ENCODE measurements at places on chromosomes 13 and 19. TPM values are rescaled to one million over a fixed set of nuclear protein-coding genes. Genes with fewer than 3 reads are reported as not detected.
A peak's percentile ranks its signal among the peaks of the same experiment; 100 is the strongest.

GRCh38 chr13:33111414-33112110, 95.3 kb downstream of the KL start:
- DNase-seq = peak; percentile 22

GRCh38 chr13:111844682-111845081, 222.3 kb upstream of the SOX1 start:
- no peak for DNase-seq

CDC42EP5 gene
- 85.5 TPM for total RNA-seq

DNA sequence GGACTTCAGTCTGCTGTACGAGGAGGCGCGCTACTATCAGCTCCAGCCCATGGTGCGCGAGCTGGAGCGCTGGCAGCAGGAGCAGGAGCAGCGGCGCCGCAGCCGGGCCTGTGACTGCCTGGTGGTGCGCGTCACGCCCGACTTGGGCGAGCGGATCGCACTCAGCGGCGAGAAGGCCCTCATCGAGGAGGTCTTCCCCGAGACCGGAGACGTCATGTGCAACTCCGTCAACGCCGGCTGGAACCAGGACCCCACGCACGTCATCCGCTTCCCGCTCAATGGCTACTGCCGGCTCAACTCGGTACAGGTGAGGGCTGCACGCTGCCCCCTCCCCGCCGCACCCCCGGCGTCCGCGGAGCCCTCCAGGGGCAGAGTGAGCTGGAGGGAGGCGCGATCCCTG, 14.6 kb downstream of the KCTD15 start:
- no peak for DNase-seq

DNA sequence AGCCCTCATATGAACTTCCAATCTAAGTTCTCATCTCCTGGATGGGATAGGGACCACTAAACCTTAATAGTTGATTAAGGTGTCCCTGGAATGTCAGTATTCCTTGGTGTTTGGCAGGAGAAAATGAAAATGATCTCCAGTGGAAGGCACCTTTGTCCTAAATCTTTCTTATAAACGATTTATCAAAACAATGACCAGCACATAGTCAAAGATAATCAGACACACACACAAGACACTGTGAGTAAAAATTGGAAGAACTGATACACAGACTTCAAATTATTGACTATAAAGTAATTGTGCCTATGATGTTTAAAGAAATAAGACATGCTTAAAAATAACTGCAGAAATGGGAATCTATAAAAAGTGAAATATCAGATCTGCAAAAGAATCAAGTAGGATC, 13.7 kb downstream of the CEBPA start:
- DNase-seq = no peak

DNA sequence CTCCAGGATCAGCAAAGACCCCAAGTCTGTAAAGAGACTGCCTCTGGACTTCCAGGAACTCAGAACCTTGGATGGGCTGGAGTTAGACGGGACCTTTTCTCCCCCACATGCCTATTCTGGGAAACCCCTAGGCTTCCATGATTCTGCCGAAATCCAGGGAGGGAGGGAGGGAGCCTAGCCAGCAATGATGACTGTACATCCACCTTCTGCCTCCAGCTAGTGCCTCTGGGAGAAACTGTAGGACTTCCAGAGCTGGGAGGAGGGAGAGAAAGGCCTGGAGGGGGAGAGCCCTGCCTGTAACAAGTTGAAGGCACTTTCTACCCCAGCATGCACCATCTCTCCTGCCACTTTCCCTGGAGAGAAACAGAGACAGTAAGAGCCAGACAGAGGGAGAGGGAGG, 6.0 kb upstream of the HAS1 start:
- no peak for DNase-seq

DNA sequence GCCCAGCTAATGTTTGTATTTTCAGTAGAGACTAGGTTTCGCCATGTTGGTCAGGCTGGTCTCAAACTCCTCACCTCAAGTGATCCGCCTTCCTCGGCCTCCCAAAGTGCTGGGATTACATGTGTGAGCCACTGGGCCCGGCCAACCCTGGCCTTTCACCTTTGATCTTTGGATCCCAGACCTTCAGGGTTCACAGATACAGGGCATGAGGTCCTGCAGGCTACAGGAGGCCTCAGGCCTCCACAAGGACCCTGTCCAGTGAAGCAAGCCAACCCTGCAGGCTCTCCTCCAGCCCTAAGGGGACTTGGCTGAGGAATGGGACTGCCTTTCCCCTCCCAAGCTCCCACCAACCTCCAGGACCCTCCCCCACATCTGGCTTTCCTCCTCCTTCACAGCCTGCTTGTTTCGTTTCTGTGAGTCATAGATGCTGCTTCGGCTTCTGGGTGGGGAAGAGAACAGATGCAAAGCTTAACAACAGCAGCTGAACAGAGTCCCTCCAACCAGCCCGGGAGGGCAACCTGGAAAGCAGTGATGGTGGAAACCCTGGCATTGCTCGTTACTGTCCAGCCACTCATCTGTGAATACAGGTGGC, 11.8 kb downstream of the ARHGEF18 start:
- no peak for DNase-seq

DNA sequence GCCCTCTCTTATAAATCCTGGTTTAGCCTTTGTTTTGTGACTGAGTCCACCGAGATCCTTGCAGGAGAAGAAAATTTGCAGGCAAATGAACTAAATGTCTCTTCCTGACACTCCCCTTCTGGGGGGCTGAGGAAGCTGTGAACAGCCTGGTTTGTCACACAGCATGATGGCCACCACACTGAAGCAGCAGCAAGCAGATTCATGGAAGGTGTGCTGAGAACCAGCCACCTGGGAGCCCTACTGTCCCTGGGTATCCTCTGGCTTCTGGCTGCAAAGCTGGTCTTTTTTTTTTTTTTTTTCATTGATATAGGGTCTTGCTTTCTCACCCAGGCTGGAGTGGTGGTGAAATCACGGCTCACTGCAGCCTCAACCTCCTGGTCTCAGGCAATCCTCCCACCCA, 11.2 kb downstream of the MRPS12 start:
- no peak for DNase-seq

- DNase-seq = no peak
Observed at GRCh38 chr19:15550929-15551292, 42.6 kb downstream of the CYP4F22 start.

- no peak for DNase-seq
Observed at GRCh38 chr13:29903996-29904395, 53.6 kb upstream of the UBL3 start.

MISP3 gene
- not detected for total RNA-seq

- DNase-seq = no peak
Observed at GRCh38 chr13:51759240-51759639, 44.7 kb downstream of the DHRS12 start.

DNA sequence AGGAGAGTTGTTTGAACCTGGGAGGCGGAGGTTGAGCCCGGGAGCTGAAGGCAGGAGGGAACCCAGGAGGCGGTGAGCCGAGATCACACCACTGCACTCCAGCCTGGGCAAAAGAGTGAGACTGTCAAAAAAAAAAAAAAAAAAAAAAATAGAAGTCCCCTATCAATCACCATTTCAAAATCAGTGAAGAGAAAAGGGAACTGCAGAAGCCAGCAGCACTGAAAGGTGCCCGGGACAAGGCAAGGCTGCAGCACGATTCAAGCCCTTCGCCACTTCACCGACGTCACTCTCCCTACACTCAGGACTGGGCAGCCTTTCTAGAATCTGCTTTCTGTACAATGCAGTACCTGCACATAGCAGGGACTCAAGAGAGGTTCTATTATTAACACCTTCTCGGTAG, 21.9 kb upstream of the USP12 start:
- no peak for DNase-seq

DNA sequence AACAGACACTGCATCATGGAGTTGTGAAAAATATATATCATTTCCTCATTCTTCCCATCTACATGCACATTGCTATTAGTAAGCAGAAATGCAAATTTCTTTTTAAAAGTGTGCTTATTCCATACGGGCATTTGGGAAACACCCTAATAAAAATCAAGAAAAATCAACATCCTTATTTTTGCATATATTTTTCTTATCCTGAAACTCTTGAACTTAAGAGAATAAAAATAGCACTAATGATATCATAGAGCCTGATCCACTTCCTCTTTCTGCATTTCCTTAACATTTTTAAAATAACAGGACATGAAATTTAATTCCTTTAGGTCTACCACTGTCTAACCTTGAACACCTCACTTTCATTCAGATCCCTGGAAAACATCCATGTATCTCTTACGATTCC, 123.3 kb downstream of the VWA8 start:
- peak; percentile 66 for DNase-seq

GRCh38 chr19:4134351-4134750, 10.4 kb upstream of the MAP2K2 start:
- no peak for DNase-seq

- DNase-seq = no peak
Observed at GRCh38 chr13:44661936-44662335, 85.8 kb upstream of the TSC22D1 start.

GRCh38 chr19:13839130-13839937, 37.6 kb upstream of the NANOS3 start:
- DNase-seq = peak; percentile 87

DNA sequence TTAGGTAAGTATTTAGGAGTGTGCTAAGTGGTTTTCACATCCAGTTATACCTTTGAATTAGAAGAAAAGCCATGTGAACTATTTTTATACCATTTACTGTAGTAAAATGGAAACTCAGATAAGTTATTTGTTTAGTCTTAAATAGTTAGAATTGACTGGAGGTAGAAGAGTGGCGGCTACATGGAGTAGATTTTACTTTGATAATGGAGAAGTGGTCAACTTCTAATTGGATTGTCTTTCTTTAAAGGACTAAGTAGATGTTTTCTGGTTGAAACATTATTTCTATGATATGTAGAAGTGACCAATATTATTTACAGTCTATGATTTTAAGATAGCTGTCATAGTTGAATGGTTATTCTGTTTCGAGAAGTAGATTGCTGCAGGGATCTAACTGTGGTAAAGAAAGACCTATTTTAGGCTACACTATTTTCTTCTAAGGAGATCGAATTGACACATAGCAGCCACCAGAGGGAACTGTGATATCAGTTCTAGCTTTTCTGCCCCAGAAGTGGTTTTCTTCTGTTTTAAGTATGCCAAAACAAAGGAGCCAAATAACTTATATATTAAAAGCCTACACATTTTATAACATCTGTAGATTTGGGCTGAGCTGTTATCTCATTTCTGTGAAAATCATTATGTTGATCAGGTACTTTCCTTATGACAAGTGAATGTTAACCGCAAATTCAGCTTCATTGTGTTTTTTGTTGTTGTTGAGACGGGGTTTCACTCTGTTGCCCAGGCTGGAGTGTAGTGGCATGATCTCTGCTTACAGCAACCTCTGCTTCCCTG, 26.1 kb downstream of the ZMYM2 start:
- peak; percentile 45 for DNase-seq

SKA3 gene
- 28.7 TPM for total RNA-seq

GRCh38 chr13:87535911-87536310, 135.3 kb upstream of the SLITRK5 start:
- DNase-seq = no peak

DNA sequence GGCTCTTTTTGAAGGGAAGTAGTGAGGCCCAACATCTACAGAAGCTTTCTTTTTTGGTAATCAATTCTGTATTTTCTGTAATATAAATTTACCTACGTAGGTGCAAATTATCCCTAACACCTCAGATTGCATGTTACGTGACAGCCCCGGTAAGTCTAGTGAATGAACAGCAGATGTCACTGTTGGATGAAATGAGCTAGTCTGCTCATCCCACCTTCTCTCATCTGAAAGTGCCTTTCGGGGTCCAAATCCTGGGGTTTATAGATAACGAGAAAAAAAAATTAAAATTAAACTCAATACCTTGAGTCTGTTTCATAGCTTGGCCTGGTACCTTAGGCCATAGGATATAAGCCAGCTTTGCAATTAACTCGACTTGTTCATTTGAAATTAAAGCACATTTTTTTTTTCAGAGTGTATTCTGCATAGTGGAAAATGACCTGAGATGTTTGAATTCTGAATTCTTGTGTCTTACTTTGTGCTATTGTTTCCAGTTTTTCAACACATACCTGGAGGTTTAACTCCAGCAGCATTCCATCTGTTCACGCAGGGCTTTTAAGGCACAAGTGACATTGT, 548.2 kb downstream of the GPC5 start:
- DNase-seq = peak; percentile 1

GRCh38 chr13:110310541-110311442, 3.7 kb downstream of the COL4A2 start:
- no peak for DNase-seq

DNA sequence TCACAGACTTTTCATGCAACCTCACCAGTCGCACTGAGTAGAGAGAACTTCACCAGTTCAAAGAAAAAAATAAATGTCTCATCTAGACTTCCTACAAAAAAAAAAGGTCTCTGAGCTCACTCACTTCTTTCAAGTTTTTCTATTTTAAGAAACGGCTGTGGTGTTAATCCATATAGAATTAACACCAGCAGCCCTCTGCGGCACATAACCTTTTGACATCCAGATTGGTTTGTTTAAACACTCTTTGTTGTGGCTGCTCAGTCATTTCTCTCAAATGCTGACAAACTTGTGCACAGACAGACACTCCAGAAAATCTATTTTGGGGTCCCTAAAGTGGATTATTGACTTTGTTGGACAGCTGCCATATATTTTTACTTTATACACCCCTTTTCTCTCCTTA, 874.9 kb downstream of the EFNB2 start:
- no peak for DNase-seq

RNF17 gene
- total RNA-seq = not detected

GRCh38 chr19:29393915-29394460, 131.8 kb upstream of the VSTM2B start:
- DNase-seq = no peak

B3GNT3 gene
- not detected for total RNA-seq

ZNF730 gene
- total RNA-seq = 3.0 TPM

DNA sequence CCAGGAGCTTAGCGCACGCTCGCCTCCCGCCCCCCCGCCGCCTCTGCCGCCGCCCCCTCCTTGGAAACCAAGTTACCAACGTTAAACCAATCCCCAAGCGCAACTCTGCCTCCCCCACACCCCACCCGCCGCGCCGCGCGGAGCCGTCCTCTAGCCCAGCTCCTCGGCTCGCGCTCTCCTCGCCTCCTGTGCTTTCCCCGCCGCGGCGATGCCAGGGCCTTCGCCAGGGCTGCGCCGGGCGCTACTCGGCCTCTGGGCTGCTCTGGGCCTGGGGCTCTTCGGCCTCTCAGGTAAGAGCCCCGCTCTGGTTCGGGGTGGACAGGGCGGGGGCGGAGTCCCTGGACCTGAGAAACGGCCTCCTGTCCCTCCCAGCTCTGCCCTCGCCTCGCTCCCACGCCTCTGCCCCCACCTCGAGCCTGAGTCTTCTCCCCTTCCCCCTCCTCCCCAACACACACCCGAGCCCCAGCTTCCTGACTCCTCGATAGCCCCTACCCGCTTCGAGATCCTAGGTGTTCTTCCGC, at the start of gene ICAM5:
Gene ICAM5, plus strand, starts transcription at position 117 of the 521 bp plus-strand sequence. Its CDS starts 92 bp downstream, at position 209.
- no peak for DNase-seq

CCL25 gene
- not detected for total RNA-seq
